HFFc6 (cell line): ENCODE measurements at places on chromosomes 2 and 18. TPM values are rescaled to one million over a fixed set of nuclear protein-coding genes. Genes with fewer than 3 reads are reported as not detected.

The ATP6V1B1 gene
- total RNA-seq, result 0.23 to 0.45 TPM in 2 of 3 replicates, not detected in the other

The ADCYAP1 gene
- total RNA-seq, result not detected in 3 replicates

DNA sequence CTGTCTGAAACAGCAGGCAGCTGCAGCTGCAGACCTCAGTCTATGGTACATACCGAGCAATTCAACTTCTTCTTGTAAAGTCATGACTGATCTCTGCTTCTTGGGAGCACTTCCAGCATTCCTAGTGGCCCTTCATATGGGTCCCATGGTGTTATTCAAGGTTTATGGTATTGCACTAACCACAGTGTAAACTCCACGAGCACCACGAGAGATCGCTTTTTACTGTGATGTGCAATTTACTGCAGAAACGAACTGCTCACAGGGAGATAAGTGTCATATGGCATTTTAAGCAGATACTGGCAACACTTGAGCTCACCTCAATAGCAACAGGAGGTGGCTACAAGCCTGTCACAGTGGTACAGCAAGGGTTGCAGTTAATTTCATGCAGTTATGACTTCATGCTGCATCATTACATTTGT is 38.6 kb upstream of the SH3BP4 start:
- peaks cover 18% of the 10 kb centered on the region for H3K4me1 ChIP-seq
- H3K4me3 ChIP-seq, result no peak overlapping the region
- peaks cover 4% of the 10 kb centered on the region for H3K27me3 ChIP-seq
- H3K36me3 ChIP-seq, result no peaks in the 10 kb centered on the region

The TNFRSF11A gene
- total RNA-seq, result 0.05 TPM in 1 of 3 replicates, not detected in the others

The GPR45 gene
- total RNA-seq, result not detected in 2 replicates

DNA sequence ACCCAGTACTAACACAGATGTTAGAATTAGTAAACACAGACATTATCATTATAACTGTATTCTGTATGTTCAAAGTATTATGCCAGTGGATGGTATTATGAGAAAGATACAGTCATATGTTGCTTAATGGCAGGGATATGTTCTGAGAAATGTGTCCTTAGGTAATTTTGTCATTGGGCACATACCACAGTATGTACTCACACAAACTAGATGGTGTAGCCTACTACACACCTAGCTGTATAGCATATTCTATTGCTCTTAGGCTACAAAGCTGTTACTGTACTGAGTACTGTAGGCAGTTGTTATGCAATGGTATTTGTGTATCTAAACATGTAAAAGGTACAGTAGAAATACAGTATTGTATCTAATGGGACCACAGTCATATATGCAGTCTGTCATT is 53.8 kb downstream of the GTF3C3 start:
- peaks cover 1% of the 10 kb centered on the region; the same call in 1 of the 2 replicates for H3K36me3 ChIP-seq
- no peak overlapping the region for H3K27ac ChIP-seq
- DNase-seq, result no peak
- no peaks in the 10 kb centered on the region for H3K4me1 ChIP-seq
- H3K4me3 ChIP-seq, result no peak overlapping the region

The ITGA4 gene
- total RNA-seq, result 19.9 and 29.7 TPM in 2 replicates
